Frontal cortex (tissue), 4 donors: ENCODE measurements at places on chromosomes 12 and 14. TPM values are rescaled to one million over a fixed set of nuclear protein-coding genes. Genes with fewer than 3 reads are reported as not detected.

DNA sequence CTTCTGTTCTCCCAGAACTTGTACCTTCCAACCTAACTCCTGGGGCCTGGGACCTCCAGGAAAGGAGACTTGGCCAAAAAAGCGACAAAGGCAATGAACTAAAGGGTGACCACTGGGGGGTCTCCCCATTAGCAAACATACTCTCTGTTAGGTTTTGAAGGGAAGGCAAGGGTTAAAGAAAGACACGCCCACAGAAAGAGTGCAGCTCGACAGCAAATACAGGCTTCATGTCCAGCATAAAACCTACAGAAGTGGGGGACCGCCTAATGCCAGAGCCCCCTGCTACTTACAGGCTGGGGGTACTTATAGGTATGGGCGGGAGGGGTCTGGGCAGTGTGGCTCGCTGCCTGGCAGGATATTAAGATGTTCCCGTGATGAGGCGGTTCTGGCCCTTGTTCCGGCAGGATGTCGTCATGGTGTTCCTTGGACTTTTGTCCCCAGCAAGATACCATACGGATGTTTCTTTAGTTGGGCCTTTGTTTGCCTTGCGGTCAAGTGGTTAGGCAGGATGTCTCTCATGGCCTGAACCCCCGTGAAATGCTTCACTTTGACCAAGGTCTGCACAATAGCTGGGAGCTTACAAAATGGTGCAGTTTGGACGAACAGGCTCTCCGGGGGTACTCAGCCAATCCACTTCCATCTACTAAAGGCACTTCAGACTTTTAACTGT is 53.4 kb downstream of the PRMT8 start:
- no peak for DNase-seq

Gene FGF23
- total RNA-seq, result not detected

- no peak for DNase-seq
These were observed 123.3 kb downstream of the SSPN start for GRCh38 chr12:26318661-26319068.

GRCh38 chr12:112341046-112341825 is 41.0 kb downstream of the HECTD4 start:
- DNase-seq, result no peak

- no peak for DNase-seq
These were observed 82.3 kb downstream of the TNFAIP2 start for GRCh38 chr14:103205541-103205906.
